NCI-H187 treated with DMSO at 0.1 percent for 48 hours (cell line): ENCODE measurements at places on chromosomes 7 and 10.

GRCh38 chr7:25187932-25188331, 40.4 kb downstream of the NPVF start:
- DNase-seq: no peak

DNA sequence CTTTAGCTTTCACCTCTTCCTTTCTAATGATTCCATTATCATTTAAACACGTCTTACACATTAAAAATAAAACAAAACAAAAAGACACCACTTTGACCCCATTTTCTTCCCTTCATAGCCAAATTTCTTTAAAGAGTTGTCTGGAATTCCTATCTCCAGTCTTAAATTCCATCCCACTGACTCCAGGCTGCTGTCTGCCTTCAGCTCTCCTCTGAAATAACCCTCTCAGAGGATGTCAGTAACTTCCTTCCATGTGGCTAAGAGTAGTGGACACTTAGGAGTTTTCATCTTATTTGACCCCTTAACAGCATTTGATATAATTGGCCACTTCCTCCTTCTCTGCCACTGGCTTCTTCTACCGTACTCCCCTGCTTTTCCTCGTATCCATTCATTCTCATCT, 69.6 kb upstream of the MKX start:
- no peak for DNase-seq

- DNase-seq: no peak
These were observed 15.5 kb upstream of the SLC18A3 start for GRCh38 chr10:49594594-49594993.

GRCh38 chr10:110758898-110759297, 112.8 kb upstream of the PDCD4 start:
- no peak for DNase-seq

DNA sequence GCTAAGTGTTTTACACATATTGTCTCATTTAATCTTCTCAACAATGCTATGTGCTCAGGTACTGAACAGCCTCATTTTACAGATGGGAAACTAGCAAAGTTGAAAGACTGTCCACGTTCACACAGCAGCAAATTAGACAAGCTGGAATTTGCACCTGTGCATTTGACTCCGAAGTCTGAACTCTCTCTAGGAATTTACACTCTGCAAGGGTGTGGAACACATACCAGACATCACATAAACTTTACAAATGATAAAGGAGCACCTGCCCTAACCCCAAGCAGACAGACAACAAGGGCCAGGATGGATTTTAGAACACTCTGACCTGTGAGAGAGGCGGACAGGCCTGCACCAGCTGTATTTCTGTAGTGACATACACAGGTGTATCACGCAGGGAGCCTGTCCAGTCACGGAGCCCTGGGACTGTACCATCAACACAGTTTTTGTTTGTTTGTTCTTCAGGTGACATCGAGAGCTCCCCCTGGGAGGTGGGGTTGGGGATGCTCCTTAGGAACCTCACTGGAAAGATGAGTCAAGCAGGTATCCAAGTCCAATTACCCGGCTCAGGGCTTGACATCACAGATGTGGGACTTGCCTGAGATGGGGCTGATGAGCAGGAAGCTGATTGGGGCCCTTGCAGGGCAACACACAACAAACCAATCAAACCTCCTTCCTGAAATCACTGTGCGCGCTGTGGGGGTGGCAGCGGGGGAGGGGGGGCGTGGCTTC, 31.0 kb downstream of the MKI67 start:
- DNase-seq: no peak

DNA sequence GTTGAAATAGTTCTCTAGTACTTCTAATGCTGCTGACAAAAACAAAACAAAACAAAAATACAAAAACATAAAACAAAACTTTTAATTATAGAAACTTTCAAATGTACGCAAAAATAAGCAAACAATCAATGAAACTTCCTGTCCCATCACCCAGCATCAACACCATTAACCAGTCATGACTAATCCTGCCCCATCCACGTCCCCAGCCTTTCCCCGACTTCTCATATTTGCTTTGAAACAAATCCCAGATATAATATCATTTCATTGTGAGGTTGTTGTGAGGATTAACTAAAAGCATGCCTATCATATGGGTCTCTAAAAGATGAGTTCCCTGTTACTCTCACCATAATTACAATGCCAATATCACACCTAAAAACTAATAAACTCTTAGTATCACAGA, 55.7 kb downstream of the CSTF2T start:
- no peak for DNase-seq

DNA sequence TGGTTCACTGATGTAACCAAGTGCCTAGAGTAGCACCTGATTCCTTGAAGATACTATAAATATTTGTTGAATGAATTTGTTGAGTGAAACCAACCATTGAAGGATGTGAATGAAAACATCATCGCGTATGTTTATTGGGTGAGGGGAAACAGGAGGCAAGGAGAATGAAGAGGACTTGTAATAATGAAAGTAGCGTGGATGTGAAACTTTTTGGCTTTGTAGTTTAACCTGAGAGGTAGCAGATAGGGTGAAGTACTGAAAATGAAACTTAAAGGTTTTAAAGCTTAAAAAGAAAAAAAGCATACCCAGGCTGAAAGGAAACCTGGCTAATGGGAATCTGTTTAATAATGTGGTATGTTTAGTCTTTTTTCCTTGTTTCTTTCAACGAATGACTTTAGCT, 5.2 kb downstream of the CCNY start:
- DNase-seq: no peak

- no peak for DNase-seq
These were observed 41.7 kb upstream of the DPYSL4 start for GRCh38 chr10:132145002-132145401.

GRCh38 chr7:2567679-2568278, 9.0 kb downstream of the IQCE start:
- no peak for DNase-seq

GRCh38 chr10:33791272-33791660, 456.8 kb upstream of the NRP1 start:
- DNase-seq: no peak

- no peak for DNase-seq
These were observed 27.6 kb upstream of the PRKG1 start for GRCh38 chr10:51046654-51047053.

DNA sequence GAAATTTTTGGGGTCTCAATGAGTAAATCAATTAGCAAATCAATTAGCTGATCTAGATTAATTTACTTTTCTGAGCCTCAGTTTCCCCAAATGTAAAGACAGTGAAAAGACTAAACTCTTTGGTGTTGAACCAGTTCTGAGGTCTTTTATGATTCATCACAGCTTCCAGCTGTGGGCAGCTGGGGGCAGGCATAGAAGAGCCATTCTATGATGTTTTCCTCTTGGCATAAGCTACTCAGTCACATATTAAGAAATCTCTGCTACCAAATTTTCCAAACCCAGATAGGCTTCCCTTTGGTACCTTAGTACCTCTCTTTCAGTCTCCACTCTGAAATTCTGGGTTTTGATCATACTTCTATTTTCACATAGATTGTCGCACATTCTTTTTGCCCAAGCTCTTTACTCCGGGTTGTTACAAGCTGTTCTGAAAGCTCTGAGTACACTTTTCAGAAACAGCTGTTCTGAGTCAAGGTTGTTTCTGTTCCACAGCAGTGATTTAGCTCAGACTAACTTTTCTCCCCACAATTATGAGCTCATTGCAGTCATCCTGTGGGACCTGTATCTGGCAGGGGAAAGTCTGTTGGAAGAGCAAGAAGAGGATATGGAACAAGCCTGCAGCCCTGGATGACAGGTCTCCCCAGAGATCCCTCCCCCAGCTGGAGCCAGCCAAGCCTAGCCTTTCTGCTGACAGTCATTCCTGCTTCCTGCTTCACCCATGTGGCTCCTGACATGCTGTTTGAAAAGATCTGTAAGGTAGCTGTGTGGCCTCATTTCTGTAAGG, 599.6 kb upstream of the GHITM start:
- DNase-seq: no peak

GRCh38 chr10:125926247-125926646, 29.9 kb downstream of the FANK1 start:
- DNase-seq: no peak

GRCh38 chr7:127798769-127799372, 146.9 kb downstream of the SND1 start:
- DNase-seq: no peak

- DNase-seq: no peak
These were observed 39.1 kb downstream of the CDK6 start for GRCh38 chr7:92797284-92797683.

DNA sequence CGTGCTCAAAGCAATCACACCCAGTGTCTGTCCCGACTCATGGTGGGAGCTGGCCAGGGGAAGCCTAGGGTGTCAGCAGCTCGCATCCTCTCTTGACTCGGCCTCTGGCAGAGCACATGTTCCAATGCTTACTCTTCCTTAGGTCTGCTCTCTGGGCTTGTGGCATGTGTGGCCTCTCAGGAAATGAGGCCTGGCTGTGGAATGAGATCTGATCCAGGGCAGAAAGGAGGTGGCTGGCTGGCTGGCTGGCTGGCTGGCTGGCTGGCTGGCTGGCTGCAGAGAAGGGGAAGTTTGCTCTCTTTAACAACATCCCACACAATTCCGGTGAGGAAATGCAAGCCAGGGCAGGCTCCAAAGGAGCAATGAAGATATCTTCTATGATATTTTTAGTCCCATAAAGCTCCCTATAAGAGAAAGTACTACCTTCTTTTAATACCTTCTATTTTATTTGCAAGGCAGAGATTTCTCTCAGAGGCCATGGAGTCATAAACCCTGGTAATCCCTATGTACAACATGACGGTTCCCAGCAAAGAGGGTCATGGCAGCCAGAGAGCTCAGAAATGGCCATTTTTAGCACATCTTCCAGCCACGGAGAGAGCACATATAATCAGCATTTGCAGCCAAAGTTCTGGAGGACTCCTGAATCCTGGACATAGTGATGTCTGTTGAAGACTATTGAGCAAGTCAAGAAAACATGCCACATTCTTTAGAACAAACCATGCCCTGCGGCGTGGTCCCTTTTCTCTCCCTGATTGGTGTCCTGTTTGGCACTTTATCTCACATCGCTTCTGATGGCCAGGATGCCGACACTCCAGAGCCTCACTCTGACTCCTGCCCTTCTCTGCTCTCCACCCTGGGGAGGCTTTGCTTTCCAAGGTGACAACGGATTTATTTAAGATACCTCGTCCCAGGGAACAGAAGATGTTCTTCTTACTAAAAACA, 153.7 kb downstream of the FANK1 start:
- DNase-seq: no peak

DNA sequence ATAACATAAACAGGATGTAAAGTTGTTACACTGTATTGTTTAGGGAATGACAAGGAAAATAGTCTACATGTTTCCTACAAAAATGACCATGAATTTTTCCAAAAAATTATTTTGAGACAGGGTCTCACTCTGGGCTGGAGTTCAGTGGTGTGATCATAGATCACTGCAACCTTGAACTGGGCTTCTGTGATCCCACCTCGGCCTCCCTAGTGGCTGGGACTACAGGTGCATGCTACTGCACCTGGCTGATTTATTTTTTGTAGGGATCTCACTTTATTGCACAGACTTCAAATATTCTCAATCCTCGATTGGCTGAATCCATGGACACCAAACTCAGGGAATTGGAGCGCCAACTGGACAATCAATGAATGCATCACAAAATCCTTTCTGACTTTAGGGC, 6.6 kb downstream of the CHCHD2 start:
- DNase-seq: no peak

- DNase-seq: no peak
These were observed 14.0 kb downstream of the SLC29A4 start for GRCh38 chr7:5296611-5297226.

GRCh38 chr10:74556072-74556705, 270.2 kb upstream of the KAT6B start:
- DNase-seq: no peak

- no peak for DNase-seq
These were observed 138.9 kb downstream of the VTI1A start for GRCh38 chr10:112585960-112586359.

DNA sequence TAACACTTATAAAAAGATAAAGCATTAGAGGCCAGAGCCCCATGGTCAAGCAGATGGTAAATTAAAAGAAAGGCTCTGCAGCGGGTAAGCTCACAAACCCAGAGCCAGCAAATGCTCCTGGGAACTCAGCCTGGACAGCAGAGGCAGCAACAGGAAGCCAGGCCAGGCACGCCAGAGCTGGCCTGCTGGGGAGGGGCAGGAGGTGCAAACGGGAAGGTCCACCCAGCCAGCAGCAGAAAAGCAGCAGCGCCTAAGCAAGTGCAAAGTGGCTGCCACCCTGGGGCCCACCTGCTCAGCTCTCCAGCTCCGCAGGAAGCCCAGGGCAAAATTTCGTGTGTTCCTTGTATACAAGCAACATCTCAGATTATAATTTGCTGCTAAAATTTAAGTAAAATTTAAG, 82.7 kb upstream of the GPR22 start:
- no peak for DNase-seq

GRCh38 chr10:59901470-59901869, 4.9 kb downstream of the CCDC6 start:
- no peak for DNase-seq

GRCh38 chr7:157895520-157896375, 558.9 kb downstream of the DNAJB6 start:
- DNase-seq: no peak

DNA sequence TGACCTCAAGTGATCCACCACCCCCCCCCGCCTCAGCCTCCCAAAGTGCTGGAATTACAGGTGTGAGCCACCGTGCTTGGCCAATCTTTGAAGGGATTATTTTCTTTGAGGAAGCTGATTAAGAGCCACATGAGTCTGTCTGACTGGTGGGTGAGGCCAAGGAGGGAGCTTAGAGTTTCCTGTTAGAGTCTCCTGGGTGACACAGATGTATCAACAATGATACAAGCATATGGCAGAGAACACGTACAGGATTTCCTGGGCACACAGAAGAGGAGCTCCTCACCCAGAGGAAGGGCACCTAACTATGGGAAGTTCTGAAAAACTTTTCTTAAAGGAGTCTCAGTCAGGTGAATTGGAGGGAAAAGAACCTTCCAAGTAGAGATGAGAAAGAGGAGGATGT, 69.4 kb downstream of the GOLGA7B start:
- no peak for DNase-seq

GRCh38 chr10:6068422-6068821, 6.3 kb upstream of the IL2RA start:
- DNase-seq: no peak

DNA sequence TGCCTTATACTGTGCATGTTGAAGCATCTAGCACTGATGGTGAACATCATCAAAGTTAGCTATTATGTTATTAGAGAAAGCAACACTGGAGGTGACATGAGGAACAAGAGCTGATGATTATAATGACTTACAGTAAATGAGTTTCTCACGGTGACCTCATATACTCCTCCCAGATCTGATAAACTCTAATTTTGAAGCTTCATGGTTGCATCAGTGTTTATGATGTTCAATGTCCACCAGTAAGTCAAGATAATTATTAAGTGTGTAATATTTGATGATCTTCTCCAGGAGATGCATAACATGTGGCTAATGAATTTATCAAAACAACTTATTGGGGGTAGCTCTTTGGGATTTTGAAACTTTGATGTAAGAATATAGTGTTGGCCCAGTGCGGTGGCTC, 27.5 kb downstream of the MGAM2 start:
- DNase-seq: no peak

DNA sequence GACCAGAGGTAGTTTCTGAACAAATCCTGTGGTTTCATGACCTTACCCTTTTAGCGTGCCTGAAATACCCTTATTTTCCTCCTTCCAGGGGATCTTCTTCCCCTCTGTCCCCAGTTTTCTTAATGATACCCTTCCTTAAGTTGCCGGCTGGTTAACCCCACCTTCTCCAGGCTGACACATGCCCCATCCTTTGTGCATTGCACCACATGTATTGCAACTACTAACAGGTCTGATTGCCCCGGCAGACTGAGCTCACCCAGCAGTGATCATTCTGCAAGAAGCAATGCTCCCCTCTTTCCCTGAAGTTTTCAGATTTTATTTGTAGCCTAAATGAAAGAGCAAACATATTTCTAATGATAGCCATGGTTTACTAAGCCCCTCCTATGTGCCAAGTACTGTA, 108.2 kb downstream of the HIP1 start:
- DNase-seq: no peak
